ENCODE measurements at places on chromosomes 2 and 18. TPM values are rescaled to one million over a fixed set of nuclear protein-coding genes. Genes with fewer than 3 reads are reported as not detected.

The LRATD1 gene
- total RNA-seq, result 3.8 TPM

GRCh38 chr2:34316788-34317187, 717.7 kb upstream of the FAM98A start:
- no peak for DNase-seq

The NDUFB3 gene
- total RNA-seq, result 93.1 TPM

The R3HDM1 gene
- total RNA-seq, result 36.7 TPM

DNA sequence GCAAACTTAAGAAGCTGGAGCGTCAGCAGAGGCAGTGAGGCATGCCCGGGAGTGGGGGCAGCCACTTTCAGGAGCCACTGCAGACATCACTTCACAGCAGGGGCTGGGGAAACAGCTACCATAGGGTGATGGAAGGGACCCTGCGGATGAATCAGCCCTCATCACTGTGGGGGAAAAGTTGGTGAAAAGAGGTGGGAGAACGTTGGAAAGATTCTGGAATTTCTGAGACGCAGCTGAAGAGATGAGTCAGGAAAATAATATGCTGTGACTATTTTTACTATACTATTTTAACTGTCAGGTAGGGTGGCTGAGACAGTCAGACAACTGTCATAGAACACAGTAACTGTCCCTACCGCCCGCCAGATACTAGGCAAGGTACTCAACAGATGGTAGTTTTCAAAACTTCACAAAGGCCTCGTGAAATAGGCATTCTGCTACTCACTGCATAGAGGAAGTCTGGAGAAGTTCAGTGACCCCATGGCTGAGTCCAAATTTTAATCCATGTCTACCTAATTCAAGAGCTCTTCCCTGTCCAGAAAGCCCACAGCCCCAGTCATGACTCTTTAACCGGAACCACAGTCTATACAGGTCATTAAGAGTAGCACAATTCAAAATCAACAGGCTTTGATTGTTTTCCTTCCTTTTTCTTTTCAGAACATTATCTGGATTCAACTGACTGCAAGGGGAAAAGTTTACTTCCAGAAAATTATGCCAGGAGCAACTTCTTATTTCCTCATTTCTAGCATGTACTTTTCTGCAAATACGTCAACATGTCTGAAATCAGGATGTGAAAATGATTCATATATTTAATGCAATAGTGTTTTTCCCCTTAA, 39.3 kb upstream of the EPB41L3 start:
- no peak for DNase-seq

The PSTPIP2 gene
- not detected for total RNA-seq

The DSG1 gene
- not detected for total RNA-seq

The CAVIN2 gene
- total RNA-seq, result 2.5 TPM

The SERPINB4 gene
- total RNA-seq, result not detected

DNA sequence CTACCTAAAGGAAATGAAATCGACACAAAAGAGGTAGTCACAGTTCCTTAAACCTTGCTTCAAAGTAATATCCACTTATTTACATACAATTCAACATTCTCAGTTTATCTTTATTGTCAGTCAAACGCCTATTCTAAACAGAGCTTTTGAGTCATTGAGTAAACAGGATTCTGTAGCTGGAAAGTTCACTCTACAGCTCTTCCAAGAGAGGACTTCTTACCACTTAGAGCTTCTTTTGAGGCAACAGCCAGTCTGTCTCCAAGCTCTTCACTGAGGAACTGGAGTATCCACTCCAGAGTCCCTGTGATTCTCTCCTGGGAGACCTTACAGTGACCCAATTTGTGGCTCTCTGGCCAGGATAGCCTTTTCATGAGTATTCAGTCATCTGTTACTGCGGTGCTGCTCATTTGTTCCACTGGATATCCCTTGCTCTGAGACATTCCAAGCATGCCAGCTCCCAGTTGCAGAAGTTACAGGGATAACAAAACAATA, 210.9 kb upstream of the OSR1 start:
- DNase-seq, result peak; percentile 82

- DNase-seq, result no peak
Measured at GRCh38 chr2:58906081-58906645, 665.0 kb upstream of the FANCL start.

The IL1R2 gene
- 3.8 TPM for total RNA-seq

The REG3A gene
- not detected for total RNA-seq

The IL36A gene
- not detected for total RNA-seq

- no peak for DNase-seq
Measured at GRCh38 chr2:42233976-42234441, 64.9 kb downstream of the EML4 start.

- DNase-seq, result no peak
Measured at GRCh38 chr2:70080610-70081200, 6.6 kb upstream of the PCBP1 start.

DNA sequence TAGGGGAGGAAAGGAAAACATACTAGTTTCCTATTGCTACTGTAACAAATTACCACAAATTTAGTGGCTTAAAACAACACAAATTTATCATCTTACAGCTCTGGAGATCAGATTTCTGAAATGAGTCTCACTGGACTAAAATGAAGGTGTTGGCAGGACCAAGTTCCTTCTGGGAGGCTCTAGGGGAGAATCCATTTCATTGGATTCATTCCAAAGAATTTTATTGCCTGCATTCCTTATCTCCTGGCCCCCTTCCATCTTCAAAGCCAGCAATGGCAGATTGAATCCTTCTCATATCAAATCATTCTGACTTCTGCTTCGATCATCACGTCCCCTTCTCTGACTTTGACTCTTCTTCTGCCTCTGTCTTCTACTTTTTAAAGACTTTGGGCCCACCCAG, 250.9 kb downstream of the IRS1 start:
- DNase-seq, result no peak

GRCh38 chr2:163594497-163594896, 141.3 kb downstream of the FIGN start:
- no peak for DNase-seq

GRCh38 chr2:146890491-146890890, 954.3 kb upstream of the ACVR2A start:
- no peak for DNase-seq

The SLC9A4 gene
- 0.85 TPM for total RNA-seq

The GALNT13 gene
- 3.6 TPM for total RNA-seq

DNA sequence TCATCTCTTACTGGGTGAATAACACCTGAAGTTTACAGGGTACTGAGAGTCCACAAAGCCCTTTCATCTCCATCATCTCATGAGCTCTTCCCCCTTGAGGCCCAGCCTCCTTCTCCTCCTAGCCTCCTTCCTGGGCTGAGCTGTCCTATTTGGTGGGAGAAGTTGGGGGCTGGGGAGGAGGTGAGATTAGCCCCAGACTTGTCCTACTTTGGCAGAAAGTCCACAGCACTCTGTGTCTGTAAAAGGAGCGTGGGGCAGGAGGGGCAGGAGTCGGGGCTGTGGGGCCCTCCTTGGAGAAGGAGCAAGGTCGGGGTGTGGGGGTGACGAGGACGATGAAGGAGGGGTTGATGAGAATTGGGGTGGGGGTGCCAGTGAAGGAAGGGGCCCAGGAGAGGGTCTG, 10.0 kb upstream of the DES start:
- no peak for DNase-seq

The CIB4 gene
- total RNA-seq, result not detected

- no peak for DNase-seq
Measured at GRCh38 chr2:69631402-69631801, 12.1 kb downstream of the AAK1 start.

DNA sequence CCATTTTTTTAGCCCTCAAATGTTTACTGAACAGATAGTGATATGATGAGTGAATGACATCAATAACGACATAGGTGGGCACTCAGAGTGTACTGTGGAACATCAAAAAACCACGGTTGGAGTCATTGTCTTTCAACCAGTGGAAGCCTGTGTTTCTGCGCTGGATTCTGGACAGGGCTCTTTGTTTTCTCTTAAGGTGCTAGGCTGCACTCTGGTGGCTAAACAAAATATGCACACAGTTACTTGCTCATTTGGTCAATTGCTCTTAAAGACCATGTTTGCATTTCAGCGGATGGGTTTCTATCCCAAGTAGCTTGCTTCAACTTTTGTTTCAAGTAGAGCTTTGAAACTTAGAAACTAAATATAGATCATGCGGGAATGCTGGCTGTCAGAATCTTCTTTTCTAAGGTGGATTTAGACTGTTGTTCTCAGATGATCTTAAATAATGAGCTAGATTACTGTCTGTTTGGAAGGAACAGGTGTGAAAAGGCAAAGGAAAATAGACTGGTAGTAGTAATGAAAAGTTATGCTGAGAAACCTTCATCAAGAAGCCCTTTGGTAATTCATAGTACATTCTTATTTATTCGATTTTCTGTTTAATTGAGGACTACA, 48.5 kb upstream of the LYPD6B start:
- peak; percentile 36 for DNase-seq

The RFTN2 gene
- total RNA-seq, result not detected
